ENCODE measurements at places on chromosomes 12 and 14.

GRCh38 chr14:72236629-72237028 is 304.4 kb downstream of the RGS6 start:
- no peak overlapping the region for H3K27ac ChIP-seq
- H3K36me3 ChIP-seq: no peaks in the 10 kb centered on the region
- no peaks in the 10 kb centered on the region for H3K27me3 ChIP-seq
- DNase-seq: no peak
- H3K4me1 ChIP-seq: no peaks in the 10 kb centered on the region

- DNase-seq: no peak
- no peak overlapping the region for H3K27ac ChIP-seq
- no peaks in the 10 kb centered on the region for H3K36me3 ChIP-seq
- H3K4me1 ChIP-seq: peaks cover 22% of the 10 kb centered on the region
Measured at GRCh38 chr12:108313241-108313605, 25.9 kb downstream of the CMKLR1 start.

GRCh38 chr14:21109377-21110138 is 8.7 kb downstream of the TMEM253 start:
- no peak overlapping the region for H3K4me3 ChIP-seq
- H3K36me3 ChIP-seq: no peaks in the 10 kb centered on the region
- peaks cover 4% of the 10 kb centered on the region for H3K4me1 ChIP-seq
- DNase-seq: no peak

DNA sequence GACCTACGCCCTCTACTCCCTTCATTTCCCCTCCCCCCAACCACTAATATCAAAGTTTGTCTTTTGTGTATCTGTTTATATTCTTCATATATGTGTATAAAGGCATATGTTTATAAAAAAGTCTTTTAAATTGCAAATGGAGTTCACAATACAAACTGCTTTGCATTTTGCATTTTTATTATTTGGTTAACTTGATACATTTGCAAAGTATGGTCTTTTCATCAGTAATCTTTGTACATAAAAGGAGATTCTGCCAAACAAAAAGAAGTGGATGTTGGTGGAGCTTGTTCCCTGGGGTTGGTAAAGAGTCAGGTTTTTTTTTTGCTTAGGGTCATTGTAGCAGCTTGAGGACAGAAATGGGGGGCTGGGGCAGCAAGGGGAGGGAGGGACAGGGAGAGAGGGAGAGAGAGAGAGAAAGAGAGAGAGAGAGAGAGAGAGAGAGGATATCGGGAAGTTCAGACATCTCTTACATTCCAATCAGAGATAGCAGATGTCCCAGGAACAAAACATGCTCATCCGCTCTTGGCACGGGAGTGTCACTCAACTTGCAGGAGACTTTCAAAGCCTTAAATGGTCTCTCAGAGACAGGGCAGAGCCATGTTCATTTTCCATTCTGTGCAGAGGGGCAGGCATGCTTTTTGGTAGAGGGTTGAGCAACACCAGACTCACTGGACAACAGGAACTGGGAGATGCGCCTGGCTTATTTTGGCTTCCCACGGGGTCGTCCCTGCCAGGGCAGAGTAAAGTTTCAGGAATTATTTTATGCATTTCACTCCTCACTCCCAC is 44.8 kb upstream of the TBX5 start:
- no peak overlapping the region for H3K27ac ChIP-seq
- H3K27me3 ChIP-seq: peaks cover 59% of the 10 kb centered on the region
- DNase-seq: no peak
- H3K4me3 ChIP-seq: no peak overlapping the region
- H3K36me3 ChIP-seq: no peaks in the 10 kb centered on the region

DNA sequence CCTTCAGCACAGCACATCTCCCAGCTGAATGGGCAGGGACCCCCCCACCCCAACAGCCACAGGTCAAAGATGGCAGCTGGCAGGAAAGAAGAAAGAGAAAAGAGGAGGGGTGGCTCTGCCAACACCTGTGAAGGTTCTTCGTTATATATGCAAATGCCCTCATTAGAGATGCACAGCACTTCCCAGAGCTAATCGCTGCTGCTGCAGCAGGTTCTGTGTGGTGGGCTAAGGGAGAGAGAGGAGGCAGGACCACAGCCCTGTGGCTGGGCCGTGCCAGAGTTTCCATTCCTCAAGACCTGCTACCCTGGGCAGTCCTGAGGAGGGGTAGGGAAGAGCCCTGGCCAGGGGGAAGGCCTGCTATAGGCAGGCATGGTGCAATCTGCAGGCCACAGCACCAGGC is 28.7 kb downstream of the SMUG1 start:
- H3K27me3 ChIP-seq: peaks cover 3% of the 10 kb centered on the region
- peaks cover 3% of the 10 kb centered on the region for H3K4me1 ChIP-seq
- no peaks in the 10 kb centered on the region for H3K36me3 ChIP-seq
- no peak overlapping the region for H3K27ac ChIP-seq

DNA sequence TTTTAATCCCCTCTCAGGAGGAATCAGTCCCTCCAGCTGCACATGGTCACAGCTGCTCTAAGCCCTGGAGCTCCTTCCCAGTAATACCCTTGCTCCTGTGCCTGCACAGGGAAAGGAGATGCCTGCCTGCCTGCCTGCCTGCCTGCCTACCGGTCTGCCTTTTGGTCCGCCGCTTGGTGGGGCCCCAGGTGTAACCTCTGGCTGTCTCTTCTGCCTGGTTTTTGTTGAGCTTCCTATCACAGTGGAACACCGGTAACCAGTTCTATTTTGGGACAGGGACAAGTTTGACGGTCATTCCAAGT is 99.8 kb downstream of the DAD1 start:
- H3K36me3 ChIP-seq: no peaks in the 10 kb centered on the region
- no peak overlapping the region for H3K4me3 ChIP-seq
- no peak for DNase-seq
- no peak overlapping the region for H3K27ac ChIP-seq
- 0 out of 2 replicates have a peak, but pooled peaks cover 2% of the 10 kb centered on the region for H3K4me1 ChIP-seq

DNA sequence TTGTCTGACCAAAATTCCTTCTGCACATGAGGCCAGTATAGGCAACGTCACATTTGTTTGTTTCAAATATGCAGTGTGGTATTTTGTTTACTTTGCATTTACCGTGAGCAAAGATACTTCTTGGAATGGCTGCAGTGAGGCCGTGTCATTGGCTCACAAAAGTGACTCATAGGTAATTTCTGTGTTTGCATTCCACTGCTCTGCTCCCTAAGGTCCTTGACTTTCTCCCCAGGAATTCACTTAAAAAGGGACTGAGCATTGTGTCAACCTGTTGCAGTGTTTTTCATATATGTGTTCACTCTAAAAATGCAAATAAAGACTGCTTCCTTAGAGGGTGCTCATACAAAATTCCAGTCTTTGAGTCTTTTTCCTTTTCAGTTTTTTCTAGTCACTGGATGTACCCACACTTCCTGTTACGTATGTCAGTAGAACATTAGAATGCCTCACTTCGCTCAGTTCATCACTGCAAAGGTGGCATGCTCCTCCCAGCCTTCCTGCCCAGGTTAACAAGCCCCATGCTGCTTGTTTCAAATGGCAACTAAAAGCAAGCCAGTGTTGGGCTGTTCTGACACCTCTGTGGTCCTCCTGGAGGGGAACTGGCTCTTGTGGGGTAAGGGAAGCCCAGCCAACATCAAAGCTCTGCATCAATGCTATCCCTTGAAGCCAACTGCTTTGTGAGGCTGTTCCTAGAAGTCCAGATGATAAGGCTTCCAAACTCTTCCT is 9.1 kb downstream of the C12orf76 start:
- H3K27me3 ChIP-seq: no peaks in the 10 kb centered on the region
- H3K36me3 ChIP-seq: peaks cover 16% of the 10 kb centered on the region
- no peak overlapping the region for H3K4me3 ChIP-seq
- peak; percentile 45 for DNase-seq
- no peaks in the 10 kb centered on the region for H3K4me1 ChIP-seq

- no peaks in the 10 kb centered on the region for H3K27me3 ChIP-seq
- no peak overlapping the region for H3K4me3 ChIP-seq
- H3K4me1 ChIP-seq: no peaks in the 10 kb centered on the region
- DNase-seq: no peak
Measured at GRCh38 chr14:29102266-29102665, 335.7 kb downstream of the FOXG1 start.

DNA sequence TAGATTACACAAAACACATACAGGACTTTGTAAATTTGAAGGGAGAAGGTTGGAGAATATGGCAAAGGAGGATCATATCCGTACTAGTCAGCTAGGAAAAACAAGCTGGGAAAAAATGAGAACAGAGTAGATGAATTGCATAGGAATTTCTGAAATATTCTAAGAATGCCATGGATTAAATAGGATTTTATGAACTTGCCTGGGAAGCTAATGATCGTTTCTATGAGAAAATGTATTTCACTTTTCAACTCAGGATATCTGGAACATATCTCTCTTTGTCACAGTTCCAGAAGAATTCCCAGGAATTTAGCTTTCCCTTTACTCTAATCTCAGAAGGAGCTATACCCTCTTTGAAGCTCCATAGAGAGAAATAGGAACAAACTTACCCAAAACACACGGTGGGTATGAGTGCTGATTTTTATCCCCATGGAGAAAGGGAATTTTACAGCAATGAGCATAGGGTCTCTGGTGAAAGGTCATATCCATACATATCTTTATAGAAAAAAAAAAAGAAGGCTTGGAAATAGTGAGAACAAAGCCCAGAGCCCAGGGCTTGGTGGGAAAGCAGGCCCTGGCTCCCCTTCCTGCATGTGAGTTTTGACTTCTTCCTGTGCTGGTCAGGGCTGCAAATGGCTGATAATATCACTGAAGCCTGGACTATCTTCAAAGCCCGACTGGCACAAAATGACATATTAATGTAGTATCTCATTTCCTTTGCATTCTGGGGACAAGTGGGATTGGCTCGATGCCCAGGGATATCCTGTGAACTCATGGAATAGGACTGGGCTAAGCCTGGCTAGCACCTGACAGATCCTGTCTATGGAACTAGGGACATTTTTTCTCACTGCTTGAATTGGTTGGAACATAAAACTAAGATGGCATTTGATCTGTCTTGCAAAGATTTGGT is 136.3 kb downstream of the AEBP2 start:
- no peaks in the 10 kb centered on the region for H3K27me3 ChIP-seq
- H3K27ac ChIP-seq: no peak overlapping the region
- DNase-seq: no peak

- H3K27ac ChIP-seq: no peak overlapping the region
- peaks cover 39% of the 10 kb centered on the region for H3K27me3 ChIP-seq
- no peak for DNase-seq
- H3K36me3 ChIP-seq: no peaks in the 10 kb centered on the region
- no peaks in the 10 kb centered on the region for H3K4me1 ChIP-seq
Measured at GRCh38 chr14:23297611-23298277, 4.9 kb downstream of the PPP1R3E start.

Measured in H9 (cell line).